ENCODE measurements at places on chromosomes 12 and 14.

GRCh38 chr12:67355428-67356379 is 86.5 kb downstream of the CAND1 start:
- peak; percentile 51 for DNase-seq

DNA sequence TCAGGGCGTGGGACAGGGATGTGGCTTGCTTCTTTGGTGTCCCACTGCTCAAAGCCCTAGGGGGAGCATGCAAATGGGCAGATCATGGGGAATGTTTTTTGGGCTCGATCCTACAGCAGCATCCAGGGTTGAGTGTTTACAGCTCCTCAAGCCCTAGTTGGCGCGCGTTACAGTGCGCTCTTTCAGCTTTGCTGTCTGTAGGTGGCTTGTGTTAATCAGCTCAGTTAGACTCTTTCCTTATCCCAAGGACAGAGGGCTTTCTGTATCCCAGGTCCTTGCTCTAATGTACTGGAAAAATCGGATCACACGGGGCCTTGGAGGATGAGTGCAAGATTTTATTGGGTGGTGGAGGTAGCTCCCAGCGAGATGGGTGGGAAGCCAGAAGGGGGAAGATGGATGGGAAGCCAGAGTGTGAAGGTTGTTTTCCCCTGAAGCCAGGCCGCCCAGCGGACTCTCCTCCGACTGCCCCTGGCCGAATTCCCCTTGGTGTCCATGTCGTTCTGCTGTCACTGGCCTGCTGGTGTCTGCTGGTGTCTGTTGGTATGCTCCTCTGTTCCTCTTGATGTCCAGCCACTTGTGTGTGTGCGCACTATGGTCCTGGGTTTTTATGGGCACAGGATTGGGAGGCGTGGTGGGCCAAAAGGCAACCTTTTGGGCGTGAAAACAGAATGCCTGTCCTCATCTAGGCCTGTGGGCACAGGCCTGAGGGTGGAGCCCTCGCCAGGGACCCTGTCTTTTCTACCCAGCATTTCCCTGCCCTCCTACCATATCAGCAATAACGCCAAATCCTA is 10.7 kb upstream of the TXNRD1 start:
- DNase-seq: no peak

GRCh38 chr12:108352591-108352990 is 13.5 kb upstream of the CMKLR1 start:
- no peak for DNase-seq

DNA sequence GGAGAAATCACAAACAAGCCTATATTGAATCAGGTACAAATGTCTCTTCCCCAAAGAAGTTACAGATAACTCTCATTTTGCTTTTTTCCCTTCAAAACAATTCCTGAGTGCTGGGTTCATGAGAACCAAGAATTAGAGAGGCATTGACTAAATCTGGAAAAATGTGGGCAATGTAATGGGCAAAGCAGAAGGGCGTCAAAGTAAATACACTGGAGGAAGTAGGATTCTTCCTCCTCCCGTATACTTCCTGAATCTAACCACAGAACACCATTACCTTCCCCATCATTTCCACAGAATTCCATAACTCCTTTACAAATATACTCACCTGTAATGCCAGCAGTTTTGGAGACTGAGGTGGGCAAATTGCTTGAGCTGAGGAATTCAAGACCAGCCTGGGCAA is 3.0 kb upstream of the RBMS2 start:
- DNase-seq: no peak

- no peak for DNase-seq
Measured at GRCh38 chr12:94650143-94651056, at the start of gene TMCC3. TMCC3 (minus strand) TSS chr12:94650557; CDS start chr12:94650430, 127 bp downstream.

GRCh38 chr14:85439696-85440328 is 90.1 kb upstream of the FLRT2 start:
- no peak for DNase-seq

DNA sequence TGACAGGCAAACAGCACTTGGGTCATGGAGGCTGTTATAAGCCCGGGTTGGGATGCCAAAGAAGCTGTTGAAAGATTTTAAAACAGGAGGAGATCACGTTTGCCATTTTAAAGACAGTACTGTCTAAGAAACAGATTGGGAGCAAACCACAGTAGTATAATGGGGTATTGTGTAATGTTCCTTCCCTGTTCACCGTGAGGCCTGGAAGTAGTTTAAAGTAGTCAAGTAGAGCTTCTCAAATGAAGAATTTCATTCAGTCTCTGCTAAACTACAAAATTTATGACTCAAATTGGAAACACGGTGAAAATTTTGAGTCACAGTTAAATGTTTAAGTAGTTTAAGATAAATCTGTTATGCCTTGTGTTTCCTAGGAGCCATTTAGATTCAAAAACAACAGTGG is 35.8 kb downstream of the ATP2A2 start:
- peak; percentile 76 for DNase-seq

- no peak for DNase-seq
Measured at GRCh38 chr12:76103958-76104357, 19.5 kb upstream of the NAP1L1 start.

DNA sequence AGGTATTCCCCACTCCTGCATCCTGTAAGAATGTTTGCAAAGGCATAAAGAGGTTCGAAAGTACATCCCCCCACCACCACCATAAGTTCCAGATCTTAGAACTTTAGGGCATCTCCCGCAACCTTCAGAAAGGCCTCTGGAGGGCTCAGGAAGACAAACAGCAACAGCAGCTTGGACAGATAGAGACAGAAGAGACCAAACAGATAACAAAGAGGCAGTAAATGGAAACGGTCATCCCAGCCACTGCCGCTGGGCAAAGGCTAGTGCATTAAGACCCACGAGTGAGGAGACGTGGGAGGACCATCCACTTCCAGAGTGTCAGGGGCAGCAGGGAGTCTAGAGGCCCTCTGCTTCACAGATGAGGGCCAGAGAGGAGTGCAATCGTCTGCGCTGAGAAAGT is 124.3 kb downstream of the CRACR2A start:
- DNase-seq: no peak

DNA sequence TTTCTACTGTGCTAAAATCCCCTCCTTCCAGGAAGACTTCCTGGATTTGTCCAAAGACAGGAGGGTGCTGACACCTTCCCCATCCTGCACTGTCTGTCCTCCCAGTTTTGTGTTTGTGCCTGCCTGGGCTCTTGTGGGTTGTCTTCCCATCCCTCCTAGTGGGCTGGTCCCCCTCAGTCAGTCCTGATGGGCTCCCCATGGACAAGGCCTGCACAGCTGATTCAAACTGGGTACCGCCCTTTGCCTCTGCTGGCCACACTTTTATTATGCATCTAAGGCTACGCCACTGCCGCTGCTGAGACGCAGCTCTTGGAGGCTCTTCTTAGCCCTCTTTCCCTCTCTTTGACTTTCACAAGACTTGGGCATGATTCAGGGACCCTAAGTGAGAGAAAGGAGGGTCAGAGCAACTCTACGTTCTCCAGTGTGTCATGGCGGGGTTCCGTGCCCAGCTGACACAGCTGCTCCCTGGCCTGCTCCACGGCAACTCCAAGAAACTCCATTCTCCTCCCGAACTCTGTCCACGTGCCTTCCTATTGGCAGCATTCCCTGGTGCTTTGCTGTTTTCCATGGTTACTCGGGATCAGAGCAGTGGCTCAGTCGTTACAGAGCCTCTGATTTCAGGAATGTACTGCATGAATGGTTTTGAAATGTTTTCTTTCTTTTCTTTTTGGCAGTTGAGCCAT is 3.8 kb upstream of the KRT85 start:
- peak; percentile 88 for DNase-seq

- DNase-seq: peak; percentile 73
Measured at GRCh38 chr14:102500158-102500662, 9.4 kb downstream of the ANKRD9 start.

DNA sequence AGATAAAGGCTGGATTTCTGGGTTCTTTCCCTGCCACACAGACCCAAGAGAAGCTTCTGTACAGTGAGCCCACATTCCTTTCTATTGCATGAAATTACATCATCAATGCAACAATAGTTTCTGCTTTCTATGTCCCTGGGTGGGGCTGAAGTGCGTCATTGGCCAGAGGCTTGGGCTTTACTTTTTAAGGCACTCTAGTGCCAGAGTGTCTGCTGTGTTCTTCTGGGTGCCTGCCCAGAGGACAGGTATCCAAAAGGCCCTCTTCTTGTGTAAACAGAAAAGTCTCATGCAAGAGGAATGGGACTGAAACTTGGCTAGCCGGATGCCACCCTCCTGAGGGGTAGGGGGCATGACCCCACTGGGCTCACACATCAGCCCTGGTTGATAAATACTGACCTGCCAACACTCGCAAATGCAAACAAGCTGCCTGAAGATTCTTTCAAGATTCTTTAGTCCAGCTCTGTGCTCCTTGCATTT is 5.9 kb downstream of the KRT86 start:
- DNase-seq: peak; percentile 89

DNA sequence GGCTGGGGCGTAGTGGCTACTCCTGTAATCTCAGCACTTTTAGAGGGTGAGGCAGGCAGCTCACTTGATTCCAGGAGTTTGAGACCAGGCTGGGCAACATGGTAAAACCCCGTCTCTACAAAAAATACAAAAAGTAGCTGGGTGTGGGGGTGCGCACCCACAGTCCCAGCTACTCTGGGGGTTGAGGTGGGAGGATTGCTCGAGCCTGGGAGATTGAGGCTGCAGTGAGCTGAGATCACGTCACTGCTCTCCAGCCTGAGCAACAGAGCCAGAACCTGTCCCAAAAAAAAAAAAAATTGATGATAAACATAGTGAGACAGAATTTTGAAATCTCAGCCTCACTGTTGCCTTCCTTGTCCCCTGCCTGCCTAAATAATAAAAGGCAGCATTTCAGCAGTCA is 40.0 kb downstream of the PTPN11 start:
- no peak for DNase-seq

DNA sequence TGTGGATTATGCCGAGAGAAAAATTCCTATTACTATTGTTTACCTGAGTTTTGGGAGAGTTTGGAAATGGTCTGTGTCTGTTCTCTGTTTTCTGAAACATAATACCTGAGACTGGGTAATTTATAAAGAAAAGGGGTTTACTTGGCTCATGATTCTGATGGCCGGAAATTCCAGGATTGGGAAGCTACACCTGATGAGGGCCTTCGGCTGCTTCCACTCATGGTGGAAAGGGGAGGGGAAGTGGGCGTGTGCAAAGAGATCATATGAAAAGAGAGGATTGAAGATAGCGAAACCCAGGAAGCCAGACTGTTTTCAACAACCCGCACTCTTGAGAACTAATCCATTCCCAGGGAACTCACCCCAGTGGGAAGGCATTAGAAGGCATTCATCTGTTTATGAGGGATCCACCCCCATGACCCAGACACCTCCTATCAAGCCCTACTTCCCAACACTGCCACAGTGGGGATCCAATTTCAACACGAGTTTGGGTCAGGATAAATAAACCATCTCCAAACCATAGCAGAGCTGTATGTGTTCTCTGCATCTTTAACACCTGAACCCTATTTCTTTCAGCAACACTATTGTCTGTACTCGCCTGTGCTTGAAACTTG is 51.1 kb downstream of the APAF1 start:
- no peak for DNase-seq

- no peak for DNase-seq
Measured at GRCh38 chr12:71354871-71355270, 84.7 kb upstream of the LGR5 start.

GRCh38 chr14:32726516-32726915 is 212.2 kb upstream of the NPAS3 start:
- no peak for DNase-seq

- no peak for DNase-seq
Measured at GRCh38 chr12:54549774-54550451, 512 bp downstream of the PDE1B start.

DNA sequence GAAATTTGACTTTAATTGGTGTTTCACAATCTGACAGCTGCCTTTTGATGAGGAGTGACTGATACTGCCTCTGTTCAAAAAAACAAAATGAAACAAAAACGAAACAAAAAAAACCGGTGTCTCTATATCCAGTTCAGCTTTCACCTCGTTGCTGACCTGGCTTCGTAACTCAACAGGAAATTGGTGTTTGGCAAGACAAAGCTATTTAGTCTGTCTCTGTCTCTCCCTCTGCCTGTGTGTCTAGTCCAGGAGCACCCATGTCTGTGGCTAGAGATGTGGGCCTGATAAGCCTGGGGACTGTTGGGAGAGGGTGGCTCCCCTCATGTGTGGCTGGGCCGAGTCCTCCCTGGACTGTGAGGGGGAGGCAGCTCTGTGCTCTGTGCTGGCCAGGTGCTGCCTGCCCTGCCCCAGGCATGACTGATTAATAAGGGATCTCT is 11.3 kb downstream of the CACNA1C start:
- DNase-seq: no peak

GRCh38 chr12:89383235-89384049 is 31.1 kb upstream of the DUSP6 start:
- DNase-seq: no peak

- DNase-seq: no peak
Measured at GRCh38 chr14:97945631-97946030, 1148.4 kb downstream of the VRK1 start.

DNA sequence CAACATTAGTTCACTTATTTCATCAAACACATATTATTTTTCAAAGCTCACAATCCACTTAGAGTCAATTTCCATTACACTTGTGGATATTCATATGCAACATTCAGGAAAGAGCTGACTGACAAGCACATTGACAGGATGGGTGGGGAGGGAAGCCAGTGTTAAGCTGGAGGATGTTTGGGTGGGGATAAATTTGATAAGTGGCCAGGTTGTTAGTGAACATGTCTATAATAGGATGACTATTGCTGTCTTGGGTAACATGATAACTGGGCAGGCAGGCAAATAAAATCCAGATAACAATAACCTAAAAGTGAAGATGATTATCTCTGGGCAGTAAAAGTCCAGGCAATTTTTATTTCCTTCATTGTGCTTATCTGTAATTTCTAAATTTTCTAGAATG is 73.8 kb upstream of the OSBPL8 start:
- no peak for DNase-seq

DNA sequence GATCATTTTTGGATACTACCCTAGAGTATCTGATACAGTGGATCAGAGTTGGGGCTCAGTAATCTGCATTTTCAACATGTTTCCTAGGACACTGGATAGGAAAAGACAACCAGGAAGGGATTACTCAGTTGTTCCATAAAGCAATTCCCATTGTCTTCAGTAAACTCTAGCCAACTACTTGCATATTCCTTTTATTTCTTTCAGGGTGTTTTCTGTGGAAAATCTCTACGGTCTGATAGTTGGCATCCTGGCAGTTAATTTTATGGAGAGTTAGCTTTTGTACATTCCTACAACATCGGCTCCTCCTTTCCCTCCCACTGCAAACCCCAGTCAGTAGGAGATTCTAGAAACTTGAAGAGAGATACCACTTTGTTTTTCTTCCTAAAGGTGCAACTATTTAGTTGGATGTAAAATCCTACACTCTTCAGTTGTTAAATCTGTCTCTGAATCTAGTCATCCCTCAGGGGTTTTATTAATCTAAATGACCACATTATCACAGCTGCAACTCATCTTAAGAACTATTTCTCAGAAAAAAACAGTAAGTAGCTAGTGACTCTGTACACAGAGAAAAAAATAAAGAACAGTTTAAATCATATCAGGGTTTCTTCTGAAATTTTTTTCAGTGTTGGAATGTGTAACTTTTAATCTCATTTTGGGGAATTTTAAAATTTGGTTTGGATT is 103.9 kb downstream of the PDE3A start:
- DNase-seq: no peak

GRCh38 chr14:31336646-31337045 is 83.7 kb downstream of the HEATR5A start:
- DNase-seq: no peak

- no peak for DNase-seq
Measured at GRCh38 chr12:49548481-49548821, 9.6 kb downstream of the KCNH3 start.

- no peak for DNase-seq
Measured at GRCh38 chr12:111006621-111007020, 86.2 kb upstream of the MYL2 start.

- no peak for DNase-seq
Measured at GRCh38 chr12:30257618-30258017, 438.1 kb downstream of the IPO8 start.

All from stromal cell of bone marrow (primary cell).